Endodermal cell (in vitro differentiated cells): ENCODE measurements at places on chromosomes 3 and 15.
A peak's percentile ranks its signal among the peaks of the same experiment; 100 is the strongest.

- no peak for DNase-seq
Measured at GRCh38 chr15:101092156-101092866, 159.5 kb downstream of the CHSY1 start.

- no peak for DNase-seq
Measured at GRCh38 chr15:85805420-85805819, 10.7 kb upstream of the KLHL25 start.

GRCh38 chr15:100720406-100720967 is 118.1 kb downstream of the ASB7 start:
- DNase-seq = no peak

- DNase-seq = peak; percentile 86
Measured at GRCh38 chr3:23805633-23806533, at the start of gene UBE2E1. Gene UBE2E1, plus strand, starts transcription at chr3:23805955. Its CDS starts 1,315 bp downstream, at chr3:23807270.

DNA sequence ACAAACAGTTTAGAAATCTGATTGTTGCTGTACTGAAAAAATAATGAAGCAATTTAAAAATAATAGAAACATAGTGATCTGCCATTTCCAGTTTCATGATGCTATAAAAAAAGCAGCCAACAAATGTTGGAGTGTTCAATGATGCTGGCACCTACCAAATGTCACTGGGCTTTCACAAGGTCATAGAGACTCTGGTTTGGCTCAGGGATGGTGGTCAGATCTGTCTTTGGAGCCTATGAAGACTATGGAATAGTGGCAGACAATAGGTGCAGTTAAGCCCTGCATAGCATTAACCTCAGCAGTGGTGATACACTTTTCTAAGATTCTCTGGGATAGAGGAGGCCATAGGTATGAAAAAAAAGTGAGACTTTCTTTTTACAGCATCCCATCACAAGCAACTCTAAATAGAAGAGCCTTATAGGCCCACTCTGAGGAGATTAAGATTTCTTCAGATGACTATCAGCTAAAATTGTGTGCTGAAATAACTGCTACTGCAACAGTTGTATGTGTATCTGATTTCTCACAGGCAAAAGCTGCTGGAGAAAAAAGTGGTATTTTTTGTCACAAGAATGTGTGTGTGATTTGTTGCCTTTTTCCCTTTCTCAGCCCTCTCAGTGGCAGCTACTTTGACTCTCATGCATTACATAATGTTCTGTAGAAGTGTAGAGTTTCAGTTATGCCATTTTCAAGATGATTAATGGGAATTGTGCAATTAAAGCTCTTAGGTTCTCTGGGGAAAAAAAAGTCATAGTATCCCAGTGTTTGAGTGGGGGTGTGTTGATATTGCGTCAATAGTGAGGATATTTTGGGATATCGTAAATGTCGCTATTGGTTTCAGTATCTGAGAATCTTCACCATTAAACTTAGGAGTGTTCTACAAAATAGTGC is 137.4 kb downstream of the MBNL1 start:
- DNase-seq = no peak

- no peak for DNase-seq
Measured at GRCh38 chr3:4716706-4717362, 223.7 kb downstream of the ITPR1 start.

GRCh38 chr3:24088782-24089181 is 143.7 kb downstream of the NR1D2 start:
- peak; percentile 43 for DNase-seq

DNA sequence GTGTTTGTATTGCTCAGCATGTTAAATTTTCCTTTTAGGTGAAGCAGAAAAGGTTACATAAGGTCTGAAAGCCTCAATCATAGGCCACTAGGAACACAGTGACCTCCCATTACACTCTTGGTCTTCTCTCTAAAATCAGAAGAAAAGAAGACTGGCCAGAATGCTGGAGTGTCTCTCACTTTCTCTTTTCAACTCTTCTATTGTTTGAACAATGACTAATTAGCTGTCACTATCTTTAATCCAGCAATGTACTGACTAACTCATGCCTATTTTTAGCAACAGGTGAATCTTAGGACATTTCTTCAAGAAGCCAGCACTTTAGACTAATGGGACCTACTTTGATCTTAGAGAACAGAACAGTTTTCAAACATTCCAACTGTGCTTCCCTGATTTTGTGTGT is 142.8 kb downstream of the TGFBR2 start:
- DNase-seq = no peak

DNA sequence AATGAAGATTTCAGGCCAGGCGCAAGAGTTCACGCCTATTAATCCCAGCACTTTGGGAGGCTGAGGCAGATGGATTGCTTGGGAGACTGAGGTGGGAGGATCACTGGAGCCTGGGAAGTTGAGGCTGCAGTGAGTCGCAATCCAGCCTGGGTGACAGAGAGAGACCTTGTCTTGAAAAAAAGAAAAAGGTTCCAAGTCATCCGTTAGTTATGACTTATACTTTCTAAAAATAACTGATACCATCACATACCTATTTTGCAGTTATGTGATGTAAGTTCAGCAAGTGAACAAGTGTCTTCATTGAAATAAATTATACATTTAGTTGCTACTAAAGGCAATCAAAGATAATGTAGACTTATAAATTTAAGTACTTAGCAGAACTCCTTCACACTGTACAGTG is 22.1 kb downstream of the CLPX start:
- no peak for DNase-seq

GRCh38 chr3:56988458-56989168 is 71.9 kb upstream of the SPATA12 start:
- peak; percentile 89 for DNase-seq

DNA sequence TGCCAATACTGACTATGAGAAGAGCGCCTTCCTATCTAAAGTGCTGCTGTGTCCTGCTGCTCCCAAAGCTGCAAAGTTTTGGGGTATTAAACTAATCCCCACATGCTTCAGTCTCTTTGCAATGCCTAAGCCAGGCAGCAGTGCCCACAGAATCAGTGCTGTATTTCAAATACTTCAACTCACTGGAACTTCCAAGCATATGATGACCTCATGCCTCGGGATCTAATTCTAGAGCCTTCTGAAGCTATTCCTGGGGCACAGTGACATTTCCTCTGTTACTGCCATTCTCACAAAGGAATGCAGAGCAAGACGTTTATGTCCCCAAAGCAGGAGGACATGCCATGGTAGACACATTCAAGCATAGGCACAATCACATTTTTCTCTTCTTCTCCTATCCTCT is 78.5 kb downstream of the CD200 start:
- DNase-seq = no peak

- no peak for DNase-seq
Measured at GRCh38 chr3:142706321-142707127, 17.3 kb upstream of the TRPC1 start.

DNA sequence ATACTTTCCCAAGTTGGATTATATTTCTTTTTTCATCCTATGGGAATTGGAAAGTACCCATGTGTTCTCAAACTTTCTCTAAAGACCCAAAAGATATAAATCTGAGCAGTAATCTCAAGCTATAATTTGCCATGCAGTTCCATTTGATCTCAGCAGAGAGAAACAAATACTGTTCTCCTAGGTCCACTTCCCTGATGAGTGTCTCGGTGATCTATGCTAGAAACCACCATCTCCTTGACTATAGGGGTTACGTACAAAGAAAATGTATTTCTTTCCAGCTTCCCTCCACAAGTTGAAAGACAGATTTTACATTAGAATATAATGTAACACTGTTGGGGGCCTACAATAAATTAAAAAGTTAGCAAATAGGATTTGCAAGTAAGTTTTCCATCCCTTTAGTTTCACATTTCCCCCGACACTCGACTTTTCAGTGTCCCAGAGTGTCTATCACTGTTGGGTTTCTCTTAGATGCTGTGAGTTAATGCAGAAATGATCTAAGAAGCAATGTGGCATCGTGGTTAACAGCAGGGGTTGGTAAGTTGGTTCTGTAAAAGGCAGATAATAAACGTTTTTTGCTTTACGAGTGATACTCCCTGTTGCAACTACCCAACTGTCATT is 465.1 kb upstream of the CFAP20DC start:
- DNase-seq = no peak

- no peak for DNase-seq
Measured at GRCh38 chr3:125356140-125357026, 18.7 kb downstream of the ZNF148 start.

GRCh38 chr3:52798978-52799476 is 4.4 kb downstream of the ITIH3 start:
- DNase-seq = peak; percentile 92

DNA sequence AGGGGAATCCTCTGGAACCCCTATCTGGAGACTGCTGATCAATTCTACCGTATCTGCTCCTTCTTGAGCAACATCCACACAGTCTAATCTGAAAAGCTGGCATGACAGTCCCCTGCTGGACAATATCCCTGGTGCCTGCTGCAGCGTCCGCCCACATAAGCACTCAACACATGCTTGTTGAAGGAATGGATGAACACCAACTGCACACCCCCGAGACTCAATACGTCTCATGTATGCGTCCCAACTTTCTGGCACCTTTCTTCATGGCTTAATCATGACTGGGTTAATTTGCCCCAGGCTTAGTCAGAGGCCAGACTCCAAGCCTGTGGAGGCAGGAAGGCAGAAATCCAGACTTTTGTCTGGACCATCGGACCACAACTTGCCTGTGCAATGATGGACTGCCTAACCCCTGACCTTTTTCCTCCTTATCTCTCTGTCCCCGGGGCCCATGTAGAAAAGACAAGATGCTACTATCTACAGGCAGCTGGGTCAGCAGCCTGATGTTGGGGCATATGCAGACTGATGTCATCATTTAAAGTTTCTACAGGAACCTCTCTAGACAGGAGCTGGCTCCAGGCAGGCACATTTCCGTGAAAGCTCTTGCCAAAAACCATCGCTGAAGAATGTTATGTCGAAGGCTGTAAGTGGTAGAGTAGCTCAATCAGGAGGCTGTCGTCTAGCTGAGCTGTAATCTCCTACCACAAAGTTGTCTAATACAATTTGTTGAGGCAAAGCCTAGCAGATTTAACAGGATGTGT is 114.1 kb upstream of the TPM1 start:
- no peak for DNase-seq

GRCh38 chr3:58536501-58537411 is at the start of gene ACOX2:
Gene ACOX2, minus strand, starts transcription at chr3:58537190. Its CDS starts 2,084 bp downstream, at chr3:58535106.
- peak; percentile 63 for DNase-seq
